ENCODE measurements at places on chromosomes 3 and 15.
A peak's percentile ranks its signal among the peaks of the same experiment; 100 is the strongest.

DNA sequence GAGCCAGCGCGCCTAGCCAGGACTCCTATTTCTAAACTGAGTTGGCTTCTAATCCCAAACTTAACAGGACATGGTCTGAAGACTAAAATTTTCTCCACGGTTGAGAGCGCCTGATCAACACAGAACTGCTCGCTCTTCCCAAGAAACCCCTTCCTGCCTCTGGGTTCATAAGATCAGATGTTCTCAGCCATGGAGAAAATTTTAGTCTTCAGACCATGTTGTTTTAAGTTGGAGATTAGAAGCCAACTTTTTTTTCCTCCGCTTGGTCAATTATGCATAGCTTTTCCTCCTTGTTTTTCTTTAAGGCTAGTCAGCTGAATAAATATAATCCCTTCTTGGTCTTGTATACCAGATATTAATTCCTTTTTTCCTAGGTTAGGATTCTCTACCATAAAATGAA, 356.6 kb upstream of the ADAMTS9 start:
- DNase-seq, result no peak

DNA sequence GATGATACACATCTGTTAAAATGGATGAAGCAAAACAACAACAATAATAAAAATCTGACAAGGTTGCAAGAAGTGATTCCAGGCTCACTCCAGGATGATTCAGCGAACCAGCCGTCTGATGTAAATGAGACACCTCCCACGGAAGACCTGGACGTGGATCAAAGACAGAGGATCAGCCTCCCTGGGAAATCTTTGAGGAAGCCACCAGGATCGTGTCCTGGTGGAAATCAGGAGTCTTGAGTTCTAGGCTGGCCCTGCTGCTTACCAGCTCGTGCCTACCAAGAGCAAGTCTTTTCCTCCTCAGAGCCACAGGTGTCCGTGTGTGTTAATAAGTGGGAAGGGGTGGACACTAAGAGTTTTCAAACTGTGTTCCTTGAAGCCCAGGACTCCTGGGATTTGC, 15.3 kb upstream of the ADCY5 start:
- DNase-seq, result no peak

DNA sequence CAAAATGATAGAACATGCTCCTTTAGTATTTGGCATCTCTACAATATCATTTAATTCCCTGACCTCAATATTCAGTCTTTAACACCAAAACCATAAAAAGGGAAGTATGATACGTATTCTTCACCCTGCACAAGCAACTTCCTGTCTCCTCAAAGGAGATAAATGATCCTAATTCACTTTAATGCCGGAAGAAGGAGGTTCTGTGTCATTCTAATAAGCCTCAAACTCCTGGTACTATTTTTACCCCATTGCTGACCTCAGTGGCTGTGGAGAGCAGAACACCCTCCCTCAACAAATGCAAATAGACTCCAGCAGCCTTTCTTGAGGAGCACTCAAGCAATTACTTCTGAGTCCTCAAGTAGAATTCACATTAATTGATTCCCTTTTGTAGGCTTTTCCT, 173.3 kb downstream of the TMEM108 start:
- no peak for DNase-seq

GRCh38 chr3:120048355-120049041, 45.7 kb downstream of the GSK3B start:
- no peak for DNase-seq

DNA sequence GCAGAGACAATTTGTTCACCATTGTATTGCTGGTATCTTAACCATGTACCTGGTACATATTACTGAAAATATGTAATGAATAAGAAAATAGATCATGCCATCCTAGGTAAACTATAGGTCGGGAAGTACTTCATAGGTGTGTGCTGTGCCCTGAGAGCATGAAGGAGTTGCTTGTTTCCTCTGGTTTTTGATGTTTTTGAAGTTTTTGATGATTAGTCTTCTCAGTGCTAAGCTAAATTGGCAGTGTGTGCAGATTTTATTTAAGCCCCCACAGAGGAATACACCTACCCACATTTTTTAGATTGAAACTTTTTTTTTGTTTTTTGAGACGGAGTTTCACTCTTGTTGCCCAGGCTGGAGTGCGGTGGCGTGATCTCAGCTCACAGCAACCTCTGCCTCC, 16.6 kb downstream of the HMG20A start:
- DNase-seq, result no peak

DNA sequence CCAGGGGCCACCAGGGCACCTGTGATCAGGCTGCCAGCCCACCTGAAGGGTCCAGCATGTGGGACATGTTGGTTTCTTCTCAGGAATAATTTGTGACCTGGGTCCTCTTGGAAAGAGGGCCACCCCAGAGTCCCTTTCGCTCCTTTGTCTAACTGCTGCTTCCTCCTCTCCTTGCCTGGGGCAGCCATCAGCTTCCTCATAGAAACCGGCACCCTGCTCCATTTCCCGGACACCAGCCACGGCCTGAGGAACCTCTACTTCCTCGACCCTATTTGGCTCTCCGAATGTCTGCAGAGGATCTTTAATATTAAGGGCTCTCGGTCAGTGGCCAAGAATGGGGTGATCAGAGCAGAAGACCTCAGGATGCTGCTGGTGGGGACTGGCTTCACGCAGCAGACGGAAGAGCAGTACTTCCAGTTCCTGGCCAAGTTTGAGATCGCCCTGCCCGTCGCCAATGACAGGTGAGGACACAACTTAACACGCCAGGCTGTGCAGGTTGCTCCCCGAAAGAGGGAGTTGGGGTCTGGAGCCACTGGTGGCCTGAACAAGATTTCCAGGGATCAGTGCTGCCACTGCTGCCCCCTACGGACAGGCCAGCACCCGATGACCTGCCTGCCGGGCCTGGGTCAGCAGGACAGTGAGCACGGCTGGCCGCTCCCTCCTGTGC, 109.7 kb downstream of the LRRK1 start:
- no peak for DNase-seq

GRCh38 chr3:53806182-53807116, 39.8 kb downstream of the CHDH start:
- no peak for DNase-seq

- no peak for DNase-seq
Observed at GRCh38 chr3:157087780-157088600, 72.0 kb downstream of the CCNL1 start.

DNA sequence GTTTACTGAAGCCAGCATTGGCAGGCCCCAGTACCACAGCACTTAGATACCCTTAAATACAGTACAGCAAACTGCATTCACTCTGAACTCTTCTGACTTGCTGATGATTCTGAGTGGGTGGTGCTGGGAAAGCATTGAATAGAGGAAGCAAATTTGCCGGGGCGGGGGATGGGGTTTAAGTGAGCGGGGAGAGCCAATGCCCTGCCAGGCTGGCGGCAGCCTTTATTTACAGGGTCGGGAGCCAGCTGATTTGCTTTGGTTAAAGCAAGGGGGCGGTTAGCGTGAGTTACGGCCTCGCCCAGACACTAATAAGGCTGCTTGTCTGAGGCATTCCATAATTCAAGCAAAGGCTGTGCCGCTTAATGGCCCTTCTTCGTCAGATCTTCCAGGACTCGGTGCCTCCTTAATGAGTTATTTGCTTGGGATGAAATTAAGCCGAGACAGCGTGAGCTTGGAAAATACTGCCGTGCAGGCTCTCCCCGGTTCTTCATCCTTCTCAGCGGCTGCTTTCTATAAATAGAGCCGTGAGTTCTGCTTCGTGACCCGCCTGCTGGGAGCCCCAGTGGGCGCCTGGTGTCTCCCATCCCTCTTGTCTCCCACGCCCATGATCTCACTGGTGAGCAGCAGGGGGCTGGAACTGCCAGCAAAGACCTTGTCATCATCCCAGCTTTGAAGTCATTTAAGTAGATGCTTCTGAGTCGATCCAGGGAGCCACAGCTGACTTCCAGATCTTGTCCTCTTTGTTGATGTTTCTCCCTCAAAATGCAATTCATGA, 25.8 kb downstream of the SPSB4 start:
- DNase-seq, result peak; percentile 55

- no peak for DNase-seq
Observed at GRCh38 chr15:68583321-68583720, 4.5 kb downstream of the CORO2B start.

- DNase-seq, result no peak
Observed at GRCh38 chr3:51401735-51402134, 10.7 kb downstream of the RBM15B start.

DNA sequence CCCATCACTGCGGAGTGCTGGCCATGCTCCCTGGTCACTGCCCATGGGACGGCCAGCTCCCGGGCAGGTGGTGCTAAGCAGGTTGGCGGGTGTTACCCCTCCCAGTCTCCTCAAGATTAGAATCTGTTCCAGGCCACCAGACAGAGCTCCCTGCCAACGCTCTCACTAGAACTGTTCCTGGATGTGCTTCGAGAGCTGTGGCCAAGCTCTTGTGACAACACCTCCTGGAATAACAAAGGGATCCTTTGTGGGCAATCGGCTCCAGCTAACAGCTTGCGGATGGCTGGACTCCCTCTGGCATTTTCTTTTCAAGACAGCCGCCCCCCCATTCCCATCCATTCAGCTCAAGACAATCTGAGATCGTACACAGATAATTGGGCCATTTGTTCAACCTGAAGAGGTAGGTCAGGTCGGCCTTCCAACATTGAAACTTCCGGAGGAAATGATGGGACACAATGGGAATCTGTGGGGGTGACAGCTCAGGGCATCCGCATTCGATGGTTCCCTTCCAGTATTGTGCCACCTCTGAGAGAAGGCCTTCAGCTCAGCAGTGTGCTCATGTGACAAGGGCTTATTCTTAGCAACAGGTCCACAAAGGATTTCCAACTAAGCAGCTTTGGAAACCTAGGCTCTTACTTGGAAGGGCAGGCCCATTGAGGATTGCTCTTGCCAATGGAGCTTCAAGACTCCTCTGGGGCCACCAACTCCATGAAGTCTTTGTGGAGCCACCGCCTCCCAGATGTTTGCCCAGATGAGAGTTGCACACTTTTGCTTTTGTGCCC, 11.6 kb upstream of the EPHB3 start:
- DNase-seq, result no peak

DNA sequence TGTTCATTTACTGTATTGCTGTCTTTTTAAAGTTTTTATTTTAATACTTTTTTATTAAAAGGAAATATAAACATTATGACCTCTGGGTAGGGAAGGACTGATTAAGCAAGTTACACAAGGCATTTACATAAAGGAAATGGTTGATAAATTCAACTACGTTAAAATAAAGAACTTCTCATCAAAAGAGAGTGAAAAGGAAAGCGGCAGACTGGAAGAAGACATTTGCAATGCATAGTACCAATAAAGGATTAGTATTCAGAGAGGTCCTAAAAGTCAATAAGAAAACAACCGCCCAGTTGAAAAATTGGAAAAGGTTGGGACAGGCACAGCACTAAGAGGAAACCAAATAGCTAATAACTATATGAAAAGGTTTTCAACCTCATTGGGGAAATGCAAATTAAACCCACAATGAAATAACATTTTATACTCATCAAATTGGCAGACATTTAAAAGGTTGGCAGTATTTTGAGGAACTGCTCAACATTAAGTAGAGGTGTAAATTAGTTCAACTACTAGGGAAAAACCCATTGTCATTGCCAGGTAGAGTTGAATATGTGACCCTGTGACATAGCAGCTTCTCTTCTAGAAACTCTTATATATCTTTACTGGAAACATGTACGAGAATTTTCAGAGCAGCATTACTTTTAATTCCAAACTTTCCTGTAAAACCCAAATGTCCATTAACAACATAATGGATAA, 9.5 kb downstream of the PDE8A start:
- no peak for DNase-seq

- DNase-seq, result no peak
Observed at GRCh38 chr3:178512647-178513046, 23.6 kb upstream of the KCNMB2 start.
